ENCODE measurements at places on chromosomes 12 and 14. TPM values are rescaled to one million over a fixed set of nuclear protein-coding genes. Genes with fewer than 3 reads are reported as not detected.

DAO gene
- total RNA-seq = not detected

TAS2R13 gene
- 3.1 TPM for total RNA-seq

BBOF1 gene
- 5.6 TPM for total RNA-seq

LMNTD1 gene
- not detected for total RNA-seq

OR4E2 gene
- total RNA-seq = not detected

CPNE6 gene
- total RNA-seq = 1.3 TPM

NKX2-1 gene
- not detected for total RNA-seq

DDN gene
- not detected for total RNA-seq

B4GALNT1 gene
- total RNA-seq = 11.0 TPM

MYF6 gene
- total RNA-seq = not detected

PTHLH gene
- total RNA-seq = 5.6 TPM

All from thoracic aorta (tissue), 2 donors.